ENCODE measurements at places on chromosomes 4 and X.

DNA sequence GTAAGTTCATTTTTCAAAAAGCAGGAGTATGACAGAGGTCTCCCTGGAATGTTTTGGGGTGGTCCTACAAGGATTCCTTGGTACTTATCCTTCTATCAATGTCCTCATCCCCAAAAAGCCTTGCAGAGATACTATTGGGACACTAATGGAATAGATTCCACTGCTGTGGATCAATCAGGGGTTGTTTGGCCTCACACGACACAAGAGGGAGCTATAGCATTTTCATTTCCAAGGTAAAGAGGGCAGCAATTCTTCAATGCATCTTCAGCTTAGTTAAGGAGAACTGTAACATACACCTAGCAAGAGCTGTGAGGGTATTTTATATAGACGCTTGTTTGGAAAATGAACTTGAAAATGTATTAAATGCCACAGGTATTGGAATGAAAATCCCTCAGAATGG is 50.9 kb downstream of the USP26 start:
- no peak for DNase-seq

DNA sequence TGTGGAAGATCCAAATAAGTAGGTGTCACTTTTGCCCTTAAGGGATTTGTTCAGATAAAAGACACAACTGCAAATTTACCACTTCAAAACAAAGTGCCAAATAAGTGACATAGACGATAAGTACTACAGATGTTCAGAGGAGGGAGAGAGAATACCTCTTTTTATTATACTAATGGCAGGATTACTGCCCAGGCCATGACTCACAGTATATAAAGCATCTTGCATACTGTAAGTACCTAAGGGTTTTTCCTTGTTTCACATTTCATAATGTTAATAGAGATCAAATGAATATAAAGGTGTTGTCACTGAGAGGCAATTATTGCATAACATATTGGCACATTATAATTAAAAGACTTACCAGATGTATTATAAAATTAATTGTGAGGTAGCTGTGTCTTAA is 46.4 kb downstream of the PTPN13 start:
- DNase-seq, result peak; percentile 2

DNA sequence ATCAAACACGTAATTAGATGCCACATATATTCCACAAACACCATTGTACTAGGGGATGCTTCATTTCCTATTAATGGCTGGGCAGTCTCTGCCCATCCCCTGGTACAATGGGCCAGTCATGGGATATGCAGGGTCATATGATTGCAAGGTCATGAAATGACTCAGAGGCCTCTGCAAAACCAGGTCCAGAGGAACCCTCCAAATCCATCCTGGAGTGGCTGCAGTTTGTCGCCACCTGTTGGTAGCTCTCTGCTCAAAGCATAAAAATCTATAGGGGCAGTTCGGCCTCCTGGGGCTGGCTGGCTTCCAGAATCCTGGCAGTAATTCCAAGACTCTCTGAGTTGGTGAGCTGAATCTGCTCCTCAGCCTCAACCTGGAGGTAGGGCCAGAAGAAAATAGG is 22.9 kb upstream of the PUDP start:
- DNase-seq, result no peak

GRCh38 chr4:41323179-41323578 is 66.5 kb downstream of the UCHL1 start:
- no peak for DNase-seq

DNA sequence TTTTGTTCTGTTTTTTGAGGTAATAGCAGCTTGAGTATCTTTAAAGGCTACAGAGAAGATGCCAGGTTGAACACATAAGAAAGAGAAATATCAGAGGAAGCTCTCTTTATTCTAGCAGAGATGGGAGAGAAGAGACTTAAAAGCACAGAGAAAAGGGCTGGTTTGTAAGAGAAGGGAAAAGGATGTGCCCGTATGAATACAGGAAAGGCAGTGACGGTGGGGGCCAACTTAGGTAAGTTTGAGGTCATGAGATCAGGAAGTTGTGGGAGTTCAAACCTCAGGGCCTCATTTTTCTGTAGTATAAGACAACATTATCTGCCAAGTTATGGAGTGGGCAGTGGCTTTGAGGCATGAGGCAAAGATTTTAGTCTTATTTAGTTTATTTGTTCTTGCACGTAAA is 121.3 kb upstream of the S100G start:
- no peak for DNase-seq

- no peak for DNase-seq
Observed at GRCh38 chr4:100258675-100259074, 68.4 kb upstream of the DDIT4L start.

DNA sequence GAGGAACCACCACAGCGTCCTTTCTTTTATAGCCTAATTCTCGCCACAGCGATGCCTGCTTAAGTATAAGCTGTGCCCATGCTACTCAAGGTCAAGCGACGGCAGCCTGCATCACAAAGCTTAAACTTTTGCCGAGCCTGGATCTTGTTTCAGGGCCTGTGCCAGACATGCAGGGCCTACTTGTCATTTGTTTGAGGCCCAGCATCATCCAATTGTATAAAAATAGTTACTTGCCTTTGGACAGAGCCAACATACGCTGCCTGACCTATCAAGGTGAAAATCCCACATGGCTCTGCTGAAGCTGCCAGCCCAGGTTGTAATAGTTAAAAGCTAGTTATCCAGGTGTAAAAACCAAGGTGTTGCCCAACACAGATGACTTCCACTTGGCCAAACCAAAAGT is 107.1 kb downstream of the TMEM131L start:
- DNase-seq, result no peak

GRCh38 chr4:187480146-187481145 is 515.1 kb upstream of the ZFP42 start:
- DNase-seq, result peak; percentile 62

DNA sequence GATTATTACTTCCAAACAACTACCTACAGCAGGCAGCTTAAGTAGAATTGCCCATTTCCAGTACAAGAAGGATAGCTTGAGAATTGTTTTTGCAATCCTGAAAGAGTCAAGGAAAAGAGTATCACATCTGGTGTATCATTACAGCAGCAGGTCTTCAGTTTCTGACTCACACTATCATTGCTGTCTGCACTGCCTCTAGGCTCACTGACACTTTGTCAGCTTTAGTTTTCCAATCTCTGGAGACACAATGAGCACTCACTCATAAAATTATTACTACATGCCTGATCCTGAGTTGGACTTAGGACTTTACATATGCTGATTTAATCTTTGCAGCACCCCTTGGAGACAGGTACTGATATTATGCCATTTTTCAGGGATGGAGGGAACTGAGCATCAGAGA is 244.6 kb upstream of the BOD1L1 start:
- no peak for DNase-seq

DNA sequence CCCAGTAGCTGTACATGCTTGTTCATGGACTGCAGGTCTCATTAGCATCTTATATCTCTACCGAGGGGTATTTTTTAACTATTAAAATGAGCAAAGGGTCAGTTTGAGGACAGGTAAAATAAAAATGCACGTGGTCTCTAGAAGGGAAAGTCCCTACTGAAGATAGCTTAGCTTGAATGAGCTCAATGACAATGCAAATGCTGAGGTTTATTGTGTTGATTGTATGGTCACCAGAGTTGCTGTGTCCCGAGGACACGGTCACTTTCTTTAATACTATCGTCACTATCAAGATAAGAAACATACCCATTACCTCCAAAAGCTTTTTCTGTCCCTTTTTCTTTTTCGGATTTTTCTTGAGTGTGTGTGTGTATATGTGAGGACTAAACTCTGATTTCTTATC is 250.5 kb upstream of the PRKX start:
- DNase-seq, result no peak

DNA sequence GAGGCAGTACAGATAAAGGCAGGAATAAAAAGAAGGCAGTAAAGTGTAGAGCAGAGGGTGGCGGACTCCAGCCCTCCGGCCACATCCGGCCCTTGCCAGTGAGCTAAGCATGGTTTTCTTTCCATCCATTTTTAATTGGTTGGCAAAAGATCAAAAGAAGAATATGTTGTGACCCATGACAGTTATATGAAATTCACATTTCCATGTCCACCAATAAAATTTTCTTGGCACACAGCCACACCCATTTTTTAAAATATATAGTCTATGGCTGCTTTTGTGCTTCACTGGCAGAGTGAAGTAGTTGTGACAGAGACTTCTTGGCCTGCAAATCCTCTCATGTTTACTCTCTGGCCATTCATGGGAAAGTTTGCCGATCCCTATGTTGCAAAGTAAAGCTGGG is 29.8 kb downstream of the SLC9A6 start:
- DNase-seq, result no peak

GRCh38 chrX:115023811-115024210 is 6.4 kb upstream of the IL13RA2 start:
- no peak for DNase-seq

DNA sequence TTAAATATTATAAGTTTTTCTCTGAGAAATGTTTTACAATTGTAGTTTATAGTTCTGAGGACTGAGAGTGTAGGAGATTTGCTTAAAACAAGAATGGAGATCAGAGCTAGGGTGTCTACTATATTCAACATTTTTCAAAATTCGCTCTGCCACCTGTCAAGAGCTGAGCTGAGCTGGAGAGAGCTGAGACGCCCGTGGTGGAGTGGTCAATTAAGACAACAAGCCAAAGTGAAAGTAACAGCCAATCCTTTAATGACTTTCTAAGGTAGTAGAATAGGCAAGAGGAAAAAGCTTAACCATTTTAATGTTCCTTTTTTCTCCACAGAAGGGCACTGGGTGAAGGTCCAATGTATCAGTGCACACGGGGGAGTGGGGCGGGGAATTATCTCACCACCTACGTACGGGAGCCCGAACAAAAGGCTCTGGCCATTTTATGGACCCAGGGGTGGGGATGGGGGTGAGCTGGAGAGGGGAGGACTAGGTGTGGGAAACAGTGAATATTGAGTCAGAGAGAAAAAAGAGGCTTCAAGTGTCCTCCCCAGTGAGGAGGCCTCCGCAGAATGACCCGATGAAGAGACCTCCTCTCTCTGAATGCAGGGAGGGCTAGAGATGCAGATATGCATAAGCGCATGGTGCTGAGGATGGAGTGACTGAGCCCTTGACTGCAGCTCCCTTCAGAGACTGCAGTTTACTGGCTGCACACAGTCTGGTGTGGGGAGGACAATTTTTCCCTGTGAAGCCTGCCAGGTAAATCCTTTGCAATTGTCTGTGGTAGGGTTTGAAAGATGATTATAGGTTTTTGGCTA is 60.8 kb downstream of the SPCS3 start:
- no peak for DNase-seq

DNA sequence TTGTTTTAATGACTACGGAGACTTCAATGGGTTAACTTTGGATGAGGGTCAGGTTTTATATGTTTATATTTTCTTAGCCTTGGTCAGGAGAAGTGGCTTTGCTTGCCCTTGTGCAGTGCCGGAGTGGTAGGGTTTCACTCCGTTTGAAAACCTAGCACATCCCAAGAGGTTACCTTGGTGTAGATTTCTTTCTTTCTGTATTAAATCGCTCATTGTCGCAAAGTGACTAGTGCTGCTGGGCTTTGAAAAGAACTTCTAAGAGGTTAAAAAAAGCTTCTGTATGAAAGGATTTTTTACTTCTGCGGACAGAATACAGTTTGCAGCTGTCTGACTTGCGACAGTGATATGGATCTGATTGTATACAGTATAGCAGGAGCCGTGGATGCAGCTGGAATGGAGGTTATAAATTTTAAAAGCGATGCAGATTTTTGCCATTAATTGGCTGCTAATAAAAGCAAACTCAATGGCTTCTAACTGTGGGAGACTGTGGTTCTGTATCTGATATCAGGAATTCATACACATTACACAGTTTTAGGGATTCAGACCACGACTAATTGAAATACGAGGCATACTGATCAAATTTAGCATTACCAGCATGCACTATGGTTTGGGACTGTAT is 340.9 kb upstream of the PITX2 start:
- DNase-seq, result no peak

GRCh38 chr4:174999407-174999806 is 81.2 kb downstream of the ADAM29 start:
- DNase-seq, result peak; percentile 22

- DNase-seq, result no peak
Observed at GRCh38 chr4:3773552-3774001, 7.4 kb downstream of the ADRA2C start.

DNA sequence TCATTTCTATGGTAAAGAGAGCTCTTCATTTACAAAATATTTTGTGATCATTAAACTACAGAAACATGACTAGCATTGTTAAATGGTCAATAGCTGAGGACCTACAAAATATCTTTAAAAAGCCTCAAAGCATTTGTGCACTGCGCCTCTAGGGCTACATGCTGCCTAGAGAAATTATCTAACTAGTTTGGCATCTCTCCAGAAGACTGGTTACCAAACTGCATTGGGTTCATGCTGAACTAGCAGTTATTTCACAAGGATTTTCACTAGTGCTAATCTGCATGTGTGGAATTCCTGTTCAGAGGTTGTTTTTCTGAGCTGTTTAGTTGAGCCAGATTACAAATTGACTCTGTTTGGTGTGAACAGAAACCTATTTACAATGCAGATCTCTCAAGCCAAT is 58.5 kb upstream of the PITX2 start:
- no peak for DNase-seq

- no peak for DNase-seq
Observed at GRCh38 chr4:169634975-169635374, 14.6 kb downstream of the CLCN3 start.

DNA sequence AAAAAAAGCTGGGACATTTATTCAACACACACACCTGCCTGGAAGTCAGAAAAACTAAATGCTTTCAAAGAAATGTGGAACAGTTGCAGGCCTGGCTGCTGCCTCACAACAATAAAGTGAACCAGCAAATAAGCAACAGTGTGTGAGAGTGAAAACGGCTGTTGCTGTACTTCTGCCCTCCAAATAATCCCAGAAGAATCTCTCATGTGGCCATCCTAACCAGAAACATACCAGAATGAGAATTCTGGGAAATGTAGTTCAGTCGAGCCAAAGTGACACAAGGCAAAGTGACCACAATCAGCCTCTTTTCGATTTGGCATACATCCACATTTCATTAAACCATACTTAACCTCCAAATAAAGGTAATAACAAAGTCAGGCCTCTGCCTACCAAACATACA is 204.5 kb downstream of the SLC7A11 start:
- no peak for DNase-seq

Data from non-pigmented ciliary epithelial cell (primary cell).